Caco-2 (cell line): ENCODE measurements at places on chromosomes 2 and 18. TPM values are rescaled to one million over a fixed set of nuclear protein-coding genes. Genes with fewer than 3 reads are reported as not detected.

Gene DNER
- not detected in 2 replicates for total RNA-seq

Gene C2orf49
- total RNA-seq, result 21.1 and 24.8 TPM in 2 replicates

Gene ALPG
- total RNA-seq, result 1.9 and 2.5 TPM in 2 replicates

Gene ANKRD53
- 0.16 and 0.28 TPM in 2 replicates for total RNA-seq

Gene EVX2
- total RNA-seq, result 0.07 TPM in 1 of 2 replicates, not detected in the other

Gene SERPINB13
- not detected in 2 replicates for total RNA-seq

Gene ZNF513
- total RNA-seq, result 18.2 and 19.2 TPM in 2 replicates

Gene HOXD9
- total RNA-seq, result not detected in 2 replicates

Gene VWC2L
- total RNA-seq, result not detected in 2 replicates

Gene PSMA8
- total RNA-seq, result not detected in 2 replicates

Gene CXCR1
- total RNA-seq, result not detected in 2 replicates

Gene LRRTM4
- 0.21 and 0.32 TPM in 2 replicates for total RNA-seq

Gene TCF4
- total RNA-seq, result 93.7 and 103 TPM in 2 replicates

Gene TRAPPC8
- total RNA-seq, result 19.8 and 21.1 TPM in 2 replicates

Gene SIGLEC15
- total RNA-seq, result not detected in 2 replicates

Gene ALPI
- total RNA-seq, result 4.4 and 5.3 TPM in 2 replicates

Gene CACNB4
- total RNA-seq, result 1.00 and 1.0 TPM in 2 replicates
